Stimulated activated CD8-positive, alpha-beta memory T cell treated with anti-CD3 and anti-CD28 coated beads, Interleukin-7, amount 100 ng/mL, for 1 hour (primary cell): ENCODE measurements at places on chromosomes 7 and 10.
A peak's percentile ranks its signal among the peaks of the same experiment; 100 is the strongest.

GRCh38 chr10:98209441-98209840, 58.6 kb downstream of the LOXL4 start:
- DNase-seq: no peak

DNA sequence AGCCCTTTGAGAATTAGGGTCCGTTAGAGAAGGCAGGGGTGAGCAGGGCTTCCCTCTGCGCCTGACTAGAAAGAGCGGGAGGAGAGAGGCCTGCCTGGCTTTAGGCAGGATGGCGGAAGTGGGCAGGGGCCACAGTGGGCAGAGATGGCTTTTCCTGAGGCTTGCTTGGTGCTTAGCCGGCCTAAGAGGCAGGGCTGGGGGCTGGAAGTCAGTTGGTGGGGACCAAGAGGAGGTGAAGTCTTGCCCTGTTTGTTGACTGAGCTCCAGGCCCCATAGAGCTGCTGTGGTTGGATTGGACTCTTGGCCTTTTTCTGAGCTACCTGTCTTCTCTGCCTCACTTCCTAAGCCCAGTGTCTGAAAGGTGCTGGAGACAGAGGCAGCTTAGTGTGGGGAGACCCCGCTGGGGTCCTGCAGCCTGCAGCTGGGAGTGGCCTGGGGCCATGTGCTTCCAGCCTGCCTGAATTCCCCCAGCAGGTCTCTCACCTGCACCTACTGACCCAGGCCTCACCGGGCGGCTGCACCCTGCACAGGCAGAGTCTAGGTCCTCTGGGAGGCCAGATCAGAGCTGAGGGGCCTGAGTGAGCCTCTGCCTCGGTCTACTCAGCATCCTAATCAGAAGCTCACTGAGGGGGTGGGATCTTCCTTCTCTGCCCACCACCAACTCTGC, 4.8 kb downstream of the FAM241B start:
- no peak for DNase-seq

- DNase-seq: peak; percentile 0
These were observed 591 bp downstream of the BZW2 start for GRCh38 chr7:16646472-16647072.

- DNase-seq: no peak
These were observed 263.2 kb upstream of the C7orf33 start for GRCh38 chr7:148327379-148327778.
